ENCODE measurements at places on chromosomes 2 and 18. TPM values are rescaled to one million over a fixed set of nuclear protein-coding genes. Genes with fewer than 3 reads are reported as not detected.

The FAM237A gene
- not detected for total RNA-seq

The COLEC11 gene
- not detected for total RNA-seq

The TBR1 gene
- not detected for total RNA-seq

The NXPH2 gene
- 1.1 TPM for total RNA-seq

All from stomach (tissue), 19 donors.